Peyer's patch (tissue), 4 donors: ENCODE measurements at places on chromosomes 5 and 9. TPM values are rescaled to one million over a fixed set of nuclear protein-coding genes. Genes with fewer than 3 reads are reported as not detected.

IL9 gene
- not detected for total RNA-seq

AQP3 gene
- total RNA-seq: 12.4 TPM

ACTBL2 gene
- total RNA-seq: not detected

OR1J1 gene
- total RNA-seq: not detected

GAS1 gene
- 2.3 TPM for total RNA-seq

HINT2 gene
- 40.3 TPM for total RNA-seq

TAS2R1 gene
- total RNA-seq: not detected

GRCh38 chr5:22649074-22649473 is 204.1 kb downstream of the CDH12 start:
- no peak for DNase-seq

- DNase-seq: no peak
Measured at GRCh38 chr5:101782352-101783103, 513.6 kb downstream of the SLCO4C1 start.

DNA sequence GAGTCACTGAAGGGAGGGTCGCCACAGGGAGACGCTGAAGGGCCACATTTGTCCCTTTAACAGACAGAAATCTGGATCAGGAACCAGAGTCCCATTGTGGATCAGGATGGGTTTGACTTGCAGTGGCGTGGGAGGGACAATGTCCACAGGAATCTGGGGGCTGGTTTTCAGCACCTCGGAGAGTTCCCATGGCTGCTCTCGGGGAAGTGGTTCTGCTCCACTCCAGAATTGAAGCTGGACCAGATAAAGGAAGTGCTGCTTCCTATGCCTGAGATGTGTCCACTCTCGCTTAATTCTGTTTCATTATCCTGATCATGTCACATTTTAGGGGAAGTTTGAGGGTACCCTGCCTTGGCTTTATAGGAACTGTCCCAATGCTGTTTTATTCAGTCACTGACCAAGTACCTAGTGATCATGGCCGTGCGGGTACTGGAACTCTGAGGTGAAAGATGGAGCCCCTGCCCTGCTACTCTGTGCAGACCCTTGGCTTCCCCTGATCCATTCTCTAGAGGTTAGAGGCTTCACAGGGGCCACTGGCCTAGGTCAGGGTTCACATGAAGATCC is 28.7 kb downstream of the ENHO start:
- DNase-seq: no peak

DNA sequence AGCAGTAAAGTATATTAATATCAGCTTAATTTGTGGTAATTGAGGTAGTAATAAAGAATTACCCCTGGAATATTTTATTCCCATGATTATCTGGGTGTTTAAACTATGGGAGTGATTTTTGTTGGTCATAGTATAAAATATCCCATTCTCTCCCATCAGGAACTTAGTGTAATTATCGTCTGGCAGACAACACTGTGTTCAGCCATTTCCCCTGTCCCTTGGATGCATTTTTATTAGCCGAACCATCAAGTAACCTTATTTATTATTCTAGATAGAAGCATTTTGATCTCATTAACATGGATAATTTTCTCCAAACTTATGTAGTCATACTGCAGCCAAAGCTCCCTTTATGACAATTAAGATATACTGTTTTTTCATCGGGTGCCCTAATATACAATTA is 320.8 kb downstream of the MAT2B start:
- no peak for DNase-seq

DNA sequence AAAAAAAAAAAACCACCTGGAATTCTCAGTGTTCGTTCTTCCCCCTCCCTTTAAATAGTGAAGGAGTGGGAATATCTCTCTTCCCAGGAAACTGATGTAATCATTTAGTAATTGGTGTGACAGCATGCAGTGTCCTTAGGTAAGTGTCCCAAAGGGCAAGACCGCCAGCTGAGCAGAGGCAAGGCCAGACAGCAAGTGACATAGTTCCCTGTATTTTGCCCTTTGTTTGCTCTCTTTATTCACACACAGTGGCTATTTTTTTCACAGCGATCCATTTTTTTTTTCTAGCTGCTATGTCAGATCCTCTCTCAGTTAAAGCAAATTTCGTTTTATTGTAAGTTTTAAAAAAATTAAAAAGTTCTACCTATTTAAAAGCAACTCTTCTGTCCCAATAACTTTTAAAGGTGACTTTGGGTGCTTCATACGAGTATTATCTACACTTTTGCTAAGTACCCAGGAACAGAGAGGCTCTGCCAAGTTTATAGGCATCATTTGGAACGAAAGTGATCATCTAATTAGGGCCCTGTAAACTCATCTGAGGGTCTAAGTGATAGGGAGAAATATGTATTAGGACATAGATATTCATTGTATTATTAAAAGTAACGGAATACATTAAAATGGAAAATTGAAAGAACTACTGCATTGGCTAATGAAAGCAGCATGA is 98.2 kb upstream of the ALDH1A1 start:
- DNase-seq: no peak

GRCh38 chr5:93019896-93020295 is 561.1 kb downstream of the NR2F1-AS1 start:
- DNase-seq: no peak

DNA sequence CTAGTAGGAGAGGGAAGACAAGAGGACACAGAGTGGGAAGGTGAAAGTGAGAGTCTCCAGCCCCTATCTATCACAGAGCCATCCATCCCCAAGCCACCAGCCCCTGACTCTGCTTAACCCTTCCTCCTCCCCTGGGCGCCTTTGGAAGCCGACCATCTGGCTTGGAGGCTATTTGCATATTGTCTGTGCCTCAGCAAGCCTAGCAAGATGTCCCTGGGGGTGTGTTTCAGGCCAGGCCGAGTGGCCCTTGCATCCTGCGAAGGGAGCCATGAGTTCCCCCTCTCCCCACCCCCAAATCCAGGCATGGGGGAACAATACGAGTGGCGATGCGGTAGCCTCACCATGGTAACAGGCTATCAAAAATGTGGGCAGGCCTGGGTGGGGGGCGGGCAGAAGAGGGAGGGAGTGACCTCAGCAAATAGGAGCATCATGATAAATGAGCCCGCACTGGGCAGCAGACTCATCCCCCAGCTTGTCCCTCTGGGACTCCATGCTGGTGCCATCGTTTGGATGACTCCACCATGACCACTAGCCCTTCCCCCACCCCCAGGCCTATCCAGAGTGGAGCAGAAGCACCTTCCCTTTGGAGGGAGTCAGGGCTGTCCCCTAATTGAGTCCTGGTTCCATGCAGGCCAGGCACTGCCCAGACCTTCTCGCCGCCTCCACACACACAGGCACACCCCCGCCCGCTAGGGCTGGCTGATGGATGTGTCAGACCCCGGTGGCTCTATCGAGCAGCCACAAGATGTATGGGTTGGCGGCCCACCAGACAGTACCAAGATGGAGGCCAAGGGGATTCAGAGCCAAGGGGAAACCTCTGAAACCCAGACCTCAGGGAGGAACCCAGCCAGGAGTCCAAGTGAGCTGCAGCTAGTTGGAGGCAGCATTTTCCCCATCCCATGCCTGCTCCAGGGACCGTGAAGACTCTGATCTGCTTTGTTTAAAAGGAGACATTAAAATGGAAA is 14.6 kb downstream of the URM1 start:
- no peak for DNase-seq

DNA sequence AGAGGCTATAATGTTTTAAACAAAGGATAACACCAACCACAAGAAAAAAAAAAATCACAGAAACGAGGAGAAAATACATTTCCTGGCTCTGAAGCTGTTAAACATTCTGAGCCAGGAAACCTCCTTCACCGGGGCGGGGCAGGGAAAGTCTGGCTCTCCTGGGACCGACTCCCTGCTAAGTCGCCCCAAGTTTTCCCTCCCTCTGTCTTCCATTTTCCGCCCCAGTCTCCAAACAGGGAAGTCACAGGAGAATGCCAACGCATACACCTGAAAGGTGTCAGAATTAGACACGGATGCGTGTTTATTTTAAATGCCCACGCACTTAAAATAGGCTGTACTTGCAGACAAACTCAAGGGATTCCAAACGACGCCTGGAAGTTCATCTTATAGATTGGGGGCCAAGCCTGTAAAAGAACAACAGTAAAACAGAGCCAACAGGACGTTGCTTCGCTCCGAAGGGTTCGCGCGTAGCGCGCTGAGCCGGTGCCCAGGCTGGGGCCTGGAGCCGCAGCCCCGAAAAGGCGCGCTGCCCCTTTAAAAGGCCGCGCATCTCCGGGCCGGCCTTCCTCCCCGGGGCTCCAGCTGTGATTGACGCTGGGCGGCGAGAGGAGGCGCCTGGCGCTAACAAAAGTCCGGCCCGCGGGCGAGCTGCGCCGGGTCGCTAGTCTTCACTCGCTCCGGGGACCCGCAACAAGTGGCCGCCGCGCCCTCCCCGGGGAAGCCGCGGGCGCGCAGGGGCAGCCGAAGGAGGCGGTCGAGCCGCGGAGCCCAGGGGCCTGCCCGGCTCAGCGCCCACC is at the start of gene FBXL7:
TSS of gene FBXL7 (plus strand) at position 653 of the 797 bp plus-strand sequence.
- DNase-seq: peak; percentile 61

- no peak for DNase-seq
Measured at GRCh38 chr5:40260361-40260760, 419.4 kb upstream of the PTGER4 start.

DNA sequence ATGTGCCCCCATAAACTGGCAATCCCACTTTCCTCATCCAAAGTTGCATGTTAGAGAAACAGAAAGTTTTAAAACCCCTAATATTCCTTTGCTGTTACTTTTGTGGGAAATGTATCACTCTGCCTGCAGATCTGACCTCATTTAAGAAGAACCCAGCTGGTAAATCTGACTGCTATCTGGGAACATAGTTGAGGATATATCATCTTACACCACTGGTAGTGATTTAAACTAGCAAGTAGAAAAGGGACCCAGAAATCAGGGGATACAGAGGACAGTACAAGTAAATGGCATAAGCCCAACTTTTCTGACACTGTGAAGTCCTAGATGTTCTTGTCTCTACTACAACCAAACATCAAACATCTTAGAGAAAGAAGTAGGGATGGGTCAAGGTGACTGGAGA is 1060.5 kb upstream of the DMAC1 start:
- no peak for DNase-seq

DNA sequence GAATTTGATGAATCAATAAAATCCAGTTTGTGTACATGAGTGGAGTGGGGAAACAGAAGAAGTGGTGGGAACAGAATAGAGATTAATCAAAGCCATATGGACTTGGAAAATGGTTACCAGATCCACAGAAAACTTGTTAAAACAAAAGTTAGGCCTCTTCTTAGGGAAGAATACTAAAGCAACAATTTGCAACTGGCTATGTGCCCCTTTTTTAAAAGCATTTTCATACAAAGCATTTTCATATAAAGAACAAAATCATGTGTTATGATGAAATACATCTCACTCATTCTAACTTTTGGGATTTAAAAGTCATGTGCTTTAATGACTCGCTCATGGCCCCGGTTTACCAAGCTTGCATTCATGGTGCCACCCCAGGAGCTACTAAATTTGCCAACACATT is 276.9 kb downstream of the EFNA5 start:
- no peak for DNase-seq

- DNase-seq: no peak
Measured at GRCh38 chr5:91132550-91132949, 250.6 kb downstream of the ARRDC3 start.

DNA sequence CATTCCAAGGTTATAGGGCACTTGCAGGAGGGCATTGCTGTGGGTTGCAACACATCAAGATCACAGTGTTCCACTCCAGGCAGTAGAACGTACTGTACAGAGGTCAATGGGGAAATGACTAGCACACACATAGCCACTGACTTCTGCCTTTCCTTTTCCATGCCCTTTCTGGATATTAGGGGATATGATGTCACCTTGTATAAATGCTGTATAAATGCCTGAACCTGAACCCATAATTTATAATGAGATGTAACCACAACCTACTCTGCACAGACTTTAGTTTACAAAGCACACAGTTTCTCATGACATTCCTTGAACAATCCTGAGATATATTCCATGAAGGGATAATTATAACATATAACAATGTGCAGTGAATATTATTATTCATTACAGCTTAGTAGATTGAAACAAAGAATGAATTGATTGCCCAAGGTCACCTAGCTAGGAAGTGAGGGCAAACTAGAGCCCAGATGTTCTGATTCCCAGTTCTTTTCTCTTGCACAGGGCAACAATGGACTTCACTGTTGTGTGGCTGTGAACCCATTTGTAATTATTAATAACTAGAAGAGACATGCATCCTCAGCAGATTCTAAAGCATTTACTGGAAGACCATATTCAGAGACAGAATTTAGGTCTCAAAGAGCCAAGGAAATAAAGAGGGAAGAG is 5.6 kb upstream of the ABLIM3 start:
- DNase-seq: no peak
